ENCODE measurements at places on chromosomes 5 and 9.
A peak's percentile ranks its signal among the peaks of the same experiment; 100 is the strongest.

DNA sequence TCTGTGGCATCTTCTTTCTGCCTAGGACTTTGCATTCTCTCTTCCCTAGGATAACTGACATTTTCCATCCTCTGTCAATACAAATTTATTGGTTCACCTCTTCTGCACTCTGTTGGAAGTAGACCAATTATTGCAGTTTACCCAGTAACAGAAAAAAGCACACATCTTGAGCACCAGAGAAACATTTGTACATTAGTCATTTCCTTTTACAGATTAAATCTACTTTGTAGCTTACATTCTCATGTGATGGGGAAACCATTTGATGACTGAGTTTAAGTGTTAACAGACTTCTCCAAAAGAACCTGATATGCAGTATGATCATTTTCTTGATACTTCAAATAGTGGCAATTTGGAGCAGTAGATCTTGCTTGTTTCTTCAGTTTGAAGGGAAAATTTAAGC lies 1098.8 kb downstream of the DTWD2 start:
- DNase-seq: peak; percentile 48

GRCh38 chr9:2777454-2777853 lies 60.1 kb downstream of the KCNV2 start:
- no peak for DNase-seq

DNA sequence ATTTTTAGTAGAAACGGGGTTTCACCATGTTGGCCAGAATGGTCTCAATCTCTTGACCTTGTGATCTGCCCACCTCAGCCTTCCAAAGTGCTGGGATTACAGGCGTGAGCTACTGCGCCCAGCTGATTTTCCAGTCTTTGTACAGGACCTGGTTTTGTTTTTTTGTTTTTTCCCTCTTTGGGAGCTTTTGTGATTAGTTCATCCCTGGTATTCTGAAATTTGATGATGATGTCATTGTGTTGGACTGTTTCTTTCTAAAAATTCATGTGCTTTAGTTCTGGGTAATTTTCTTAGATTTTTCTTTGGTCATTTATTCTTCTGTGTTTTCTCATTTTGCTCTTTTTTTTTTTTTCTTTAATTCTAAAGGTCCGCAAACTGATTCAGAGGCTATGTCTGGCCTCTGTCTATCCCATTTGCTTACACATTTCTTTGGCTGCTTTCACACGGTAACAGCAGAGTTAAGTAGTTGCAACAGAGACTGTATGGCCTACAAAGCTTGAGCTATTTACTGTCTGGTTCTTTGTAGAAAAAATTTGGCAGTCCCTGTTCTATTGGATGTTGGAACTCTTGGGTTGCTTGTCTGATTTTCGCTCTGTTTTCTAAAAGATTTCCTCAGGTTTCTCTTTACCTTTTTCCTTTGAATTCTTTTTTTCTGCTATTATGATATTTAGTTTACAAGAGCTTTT lies 24.8 kb downstream of the STX17 start:
- DNase-seq: peak; percentile 18

- DNase-seq: no peak
Measured at GRCh38 chr5:178434016-178434761, 156.0 kb downstream of the COL23A1 start.

DNA sequence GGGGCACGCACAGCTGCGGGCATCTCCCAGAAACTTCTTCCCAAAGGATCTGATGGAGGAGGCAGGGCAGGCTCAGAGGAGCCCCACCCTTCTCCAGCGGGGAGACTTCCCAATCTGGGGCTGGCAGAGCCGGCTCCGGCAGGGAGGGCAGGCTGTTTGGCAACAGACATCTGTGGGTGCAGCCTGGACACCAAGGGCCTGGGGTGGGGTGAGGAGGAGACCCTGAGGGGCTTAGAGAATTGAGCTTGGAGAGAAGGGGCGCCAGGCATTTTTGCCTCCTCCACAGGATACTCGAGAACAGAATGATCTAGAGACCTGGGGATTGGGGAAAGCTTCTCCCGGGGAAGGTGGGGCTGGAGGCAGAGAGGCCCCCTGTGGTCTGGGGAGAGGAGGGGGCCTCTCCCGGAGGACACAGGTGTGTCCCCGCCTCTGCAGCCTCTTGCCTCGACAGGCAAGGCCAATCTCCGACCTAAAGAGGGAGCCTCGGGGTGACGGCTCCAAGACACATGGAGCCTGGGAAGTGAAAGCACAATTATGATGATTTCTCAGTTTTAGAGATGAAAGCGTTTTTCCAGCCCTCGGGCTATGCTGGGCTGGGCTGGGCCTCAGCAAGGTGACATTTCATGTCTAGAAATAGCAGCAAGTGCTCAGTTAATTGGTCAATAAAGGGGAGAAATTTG lies 8.4 kb downstream of the LHX3 start:
- DNase-seq: no peak

GRCh38 chr5:35473589-35473988 lies 144.1 kb upstream of the SPEF2 start:
- no peak for DNase-seq

DNA sequence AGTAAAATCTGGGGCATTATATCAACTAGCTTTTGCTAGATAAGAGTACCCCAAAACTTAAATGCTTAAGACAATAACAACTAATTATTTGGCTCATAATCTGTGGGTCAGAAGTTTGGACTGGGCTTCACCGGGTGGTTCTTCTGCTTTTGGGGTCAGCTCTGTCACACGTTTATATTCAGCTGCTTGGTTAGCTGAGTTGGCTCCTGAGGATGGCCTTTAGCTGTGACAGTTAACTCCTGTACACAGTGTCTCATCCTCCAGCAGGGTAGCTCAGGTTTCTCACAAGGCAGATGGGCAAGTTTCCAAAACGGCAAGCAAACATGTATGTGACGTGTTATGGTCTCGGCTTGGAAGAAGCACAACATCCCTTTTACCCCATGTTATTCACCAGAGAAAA lies 488.2 kb downstream of the TLE4 start:
- no peak for DNase-seq

- DNase-seq: peak; percentile 99
Measured at GRCh38 chr5:72451741-72452505, 55.3 kb downstream of the ZNF366 start.
